ENCODE measurements at places on chromosomes 4 and X.

- DNase-seq: peak; percentile 50
These were observed 26.9 kb downstream of the ASB9 start for GRCh38 chrX:15242899-15243555.

- no peak for DNase-seq
These were observed 447.8 kb downstream of the FAT4 start for GRCh38 chr4:125762537-125762936.

GRCh38 chr4:11268149-11268548 lies 160.5 kb downstream of the HS3ST1 start:
- DNase-seq: no peak

GRCh38 chr4:95439896-95440295 lies 108.9 kb downstream of the UNC5C start:
- DNase-seq: no peak

GRCh38 chr4:110480031-110480549 lies 4.1 kb downstream of the ENPEP start:
- no peak for DNase-seq

DNA sequence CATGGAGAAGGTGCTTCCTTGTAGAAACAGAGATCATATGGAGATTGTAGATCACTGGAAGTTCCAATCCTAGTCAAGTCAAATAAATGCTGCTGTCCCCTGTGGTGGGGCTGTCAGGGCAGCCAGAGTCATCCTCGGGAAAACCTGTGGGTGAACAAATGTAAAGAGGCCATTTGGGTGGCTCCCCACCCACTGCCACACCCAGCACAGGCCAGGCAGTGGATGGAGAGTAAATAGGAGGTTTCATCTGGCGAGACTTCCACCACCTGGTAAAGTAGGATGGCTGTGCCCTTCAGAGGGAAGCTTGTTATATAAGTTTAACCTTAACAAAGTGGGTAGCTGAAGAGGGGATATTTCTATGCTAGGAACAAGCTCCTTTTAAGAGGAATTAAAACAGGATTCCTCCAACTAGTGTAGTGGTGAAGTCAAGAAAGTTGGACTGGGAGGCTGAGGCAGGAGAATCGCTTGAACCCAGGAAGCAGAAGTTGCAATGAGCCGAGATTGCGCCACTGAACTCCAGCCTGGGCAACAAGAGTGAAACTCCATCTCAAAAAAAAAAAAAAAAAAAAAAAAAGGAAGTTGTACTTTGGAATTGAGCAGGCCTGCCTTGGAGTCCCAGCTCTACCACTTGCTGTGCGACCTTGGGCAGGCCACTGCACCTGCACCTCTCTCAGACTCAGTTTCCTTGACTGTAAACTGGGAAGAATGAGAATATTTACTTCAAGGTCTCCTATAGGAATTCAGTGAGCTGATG lies 273.7 kb downstream of the PTTG2 start:
- DNase-seq: no peak

GRCh38 chr4:1788254-1788973 lies 4.7 kb upstream of the FGFR3 start:
- no peak for DNase-seq

DNA sequence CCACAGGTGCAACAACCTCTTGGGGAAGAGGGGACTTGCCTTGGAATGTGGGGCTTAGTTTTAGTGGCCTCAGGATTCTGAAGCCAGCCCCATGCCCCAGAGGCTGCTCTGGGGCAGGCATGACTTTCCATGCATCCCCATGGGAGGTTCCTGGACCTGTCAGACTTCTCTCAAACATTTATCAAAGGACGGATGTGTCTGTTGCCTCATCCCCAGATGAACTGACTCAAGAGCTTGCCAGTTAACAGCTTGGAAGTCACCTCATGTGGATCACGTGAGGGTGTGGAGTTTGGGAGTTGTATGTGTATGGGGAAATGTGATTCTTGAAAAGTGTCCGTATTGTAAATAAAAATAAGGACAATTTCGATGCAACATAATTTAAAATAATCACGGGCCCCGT lies 341.5 kb downstream of the ARHGAP10 start:
- no peak for DNase-seq

GRCh38 chrX:131677655-131678628 lies 134.1 kb downstream of the OR13H1 start:
- DNase-seq: peak; percentile 3

- DNase-seq: no peak
These were observed 349.9 kb upstream of the KLF3 start for GRCh38 chr4:38313999-38314561.

DNA sequence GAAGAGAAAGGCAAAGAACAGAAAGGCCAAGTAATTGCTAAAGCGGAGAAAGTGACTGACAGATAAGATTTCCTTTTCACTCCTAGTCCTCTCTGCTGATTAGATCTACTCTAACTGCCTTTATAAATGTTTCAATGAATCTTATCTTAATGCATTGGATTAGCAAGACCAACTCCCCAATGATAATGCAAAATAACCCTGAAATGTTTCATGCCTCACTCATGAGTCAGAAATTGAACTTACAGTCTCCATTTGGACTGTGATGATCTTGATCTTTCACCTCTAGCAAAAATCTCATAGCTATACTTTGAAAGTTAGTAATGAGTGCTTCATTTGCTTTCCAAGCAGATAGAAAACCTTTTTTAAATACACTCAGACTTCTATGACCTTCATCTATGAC lies 26.5 kb downstream of the SLC10A7 start:
- DNase-seq: no peak

- no peak for DNase-seq
These were observed 123.9 kb upstream of the PPP3CA start for GRCh38 chr4:101471201-101471600.

- no peak for DNase-seq
These were observed 868.8 kb downstream of the CCSER1 start for GRCh38 chr4:90995996-90996395.

DNA sequence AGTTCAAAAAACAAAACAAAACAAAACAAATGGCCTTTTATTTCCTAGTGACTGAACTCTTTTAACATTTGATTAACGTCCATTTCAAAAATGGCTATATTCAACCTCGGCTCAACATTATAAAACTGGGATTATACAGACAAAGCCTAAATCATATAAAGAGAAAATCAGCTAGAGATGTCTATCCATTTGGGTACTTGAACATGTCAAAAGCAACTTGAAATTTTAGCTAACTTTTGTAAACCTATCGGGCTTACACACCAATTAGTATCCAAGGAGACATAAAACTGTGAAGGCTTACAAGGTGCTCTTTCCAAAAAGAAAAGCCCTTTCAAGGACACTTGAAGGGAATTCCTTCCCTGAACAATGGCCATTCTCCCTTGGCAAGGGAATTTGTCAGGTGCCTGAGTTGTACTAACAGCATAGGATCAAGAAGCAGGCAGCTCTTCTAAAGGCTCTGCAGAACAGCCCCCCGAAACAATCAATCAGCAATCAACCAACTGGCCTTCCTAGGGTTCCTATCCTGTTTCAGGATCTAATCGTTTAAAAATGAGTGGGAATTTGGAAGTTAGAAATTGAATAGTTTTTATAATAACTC lies 633.7 kb upstream of the HTR2C start:
- DNase-seq: no peak

GRCh38 chr4:1625600-1626138 lies 58.4 kb downstream of the FAM53A start:
- no peak for DNase-seq

DNA sequence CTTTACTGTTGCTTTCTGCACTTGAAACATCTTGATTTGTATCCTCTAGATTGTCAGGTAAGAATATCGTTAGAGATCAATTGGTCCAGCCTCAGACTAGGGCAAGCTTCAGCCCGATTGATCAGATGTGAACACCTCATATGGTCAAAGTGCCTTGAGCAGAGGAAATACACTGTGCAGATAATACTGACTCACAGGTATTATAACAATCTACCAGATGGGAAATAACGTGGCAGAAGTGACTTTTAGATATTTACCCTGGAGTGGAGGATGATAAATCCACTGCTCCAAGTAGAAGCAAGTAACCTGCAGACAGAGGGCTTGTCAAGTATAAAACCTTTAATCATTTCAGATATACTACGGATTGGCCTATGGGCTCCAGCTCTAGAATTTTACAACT lies 17.9 kb downstream of the VEGFC start:
- no peak for DNase-seq

DNA sequence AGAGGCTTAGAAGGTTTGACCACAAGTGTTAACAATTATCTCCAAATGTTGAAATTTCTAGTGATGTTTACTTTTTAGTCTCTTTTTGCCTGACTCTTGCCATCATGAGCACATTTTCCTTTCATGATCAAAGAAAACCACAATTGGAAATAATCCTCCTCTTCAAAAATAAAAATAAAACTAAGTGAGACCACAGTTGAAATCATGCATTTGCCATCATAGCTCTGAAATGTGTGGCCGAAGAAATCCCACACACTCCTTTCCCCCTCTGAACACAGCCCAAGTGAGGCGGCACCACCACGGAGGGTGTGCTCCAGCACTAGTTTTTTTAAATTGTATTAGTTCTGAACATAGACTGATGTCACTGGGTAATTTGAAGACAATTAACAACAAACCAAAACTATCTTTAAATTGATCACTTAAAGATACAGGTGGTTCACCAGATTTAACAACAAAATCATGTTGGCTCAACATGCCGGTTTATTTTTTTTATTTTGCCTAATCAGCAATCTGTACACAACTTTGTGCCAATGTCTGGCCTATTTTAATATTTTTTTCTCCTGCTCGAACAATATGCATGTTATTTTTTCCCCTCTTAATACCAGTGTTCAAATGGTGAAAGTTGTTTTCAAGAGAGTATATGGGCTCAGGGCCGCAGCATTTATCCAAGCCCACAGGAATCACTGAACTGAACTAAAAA lies 17.6 kb downstream of the APBB2 start:
- no peak for DNase-seq

DNA sequence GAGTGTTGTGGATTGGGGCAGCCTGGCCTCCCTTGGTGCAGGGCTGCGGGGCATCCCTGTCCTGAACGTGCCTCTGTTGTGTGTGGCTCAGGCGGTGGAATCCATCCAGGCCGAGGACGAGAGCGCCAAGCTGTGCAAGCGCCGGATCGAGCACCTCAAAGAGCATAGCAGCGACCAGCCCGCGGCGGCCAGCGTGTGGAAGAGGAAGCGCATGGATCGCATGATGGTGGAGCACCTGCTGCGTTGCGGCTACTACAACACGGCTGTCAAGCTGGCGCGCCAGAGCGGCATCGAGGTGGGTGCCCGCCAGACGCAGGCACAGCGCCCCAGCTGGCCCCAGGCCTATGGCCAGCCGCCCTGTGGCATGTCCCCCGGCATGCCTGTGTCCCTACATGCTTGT lies 25.6 kb downstream of the MAEA start:
- no peak for DNase-seq

GRCh38 chr4:72374159-72374558 lies 194.9 kb downstream of the ADAMTS3 start:
- DNase-seq: no peak

DNA sequence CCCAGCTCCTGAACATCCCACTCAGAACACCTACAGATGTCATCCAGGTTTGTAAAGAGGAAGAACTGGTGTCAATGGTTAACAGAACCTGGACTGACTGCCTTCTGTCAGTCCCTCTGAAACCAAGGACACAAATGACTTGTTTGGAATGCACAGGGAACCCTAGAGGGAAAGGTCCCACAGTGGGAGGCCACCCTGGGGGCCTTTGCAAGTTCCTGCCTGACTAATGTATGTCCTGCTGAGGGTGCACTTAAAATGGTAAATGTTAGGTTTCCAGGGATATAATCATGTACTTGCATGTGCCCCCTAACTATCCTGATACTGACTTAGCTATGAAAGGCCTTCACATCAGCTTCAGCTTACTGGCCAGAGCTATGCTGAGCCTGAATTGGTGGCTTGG lies 15.0 kb upstream of the XAGE2 start:
- DNase-seq: no peak

DNA sequence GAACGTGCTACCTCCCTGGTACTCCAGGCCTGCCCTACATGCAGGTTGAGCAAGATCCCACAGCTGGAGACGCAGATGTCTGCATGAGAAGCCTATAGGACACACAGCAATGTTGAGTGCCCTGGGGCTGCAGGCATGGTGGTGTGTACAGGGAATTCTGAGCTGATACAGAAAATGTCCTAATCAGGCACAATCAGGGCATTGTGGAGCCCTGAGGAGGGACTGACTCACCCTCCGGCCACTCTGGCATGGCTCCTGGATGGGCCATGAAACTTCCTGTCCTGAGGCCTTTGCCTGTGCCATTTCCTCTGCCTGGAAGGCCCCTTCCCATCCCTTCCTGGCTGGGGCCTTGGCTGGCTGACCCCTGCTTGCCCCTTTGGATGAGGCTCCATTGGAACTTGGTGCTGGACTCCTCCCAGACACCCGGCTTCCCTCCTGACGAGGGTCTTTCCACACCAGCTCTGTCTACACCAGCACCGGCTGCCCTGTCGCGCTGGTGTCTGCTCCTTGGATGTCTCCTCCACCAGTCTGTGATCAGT lies 16.7 kb upstream of the AFAP1 start:
- DNase-seq: no peak

GRCh38 chr4:128718768-128719167 lies 90.7 kb upstream of the JADE1 start:
- no peak for DNase-seq

GRCh38 chrX:64230123-64230970 lies at the start of gene ASB12:
TSS of gene ASB12 (minus strand) at chrX:64230607. CDS start at chrX:64225650, 4,957 bp downstream.
- DNase-seq: no peak

- DNase-seq: no peak
These were observed 17.8 kb downstream of the JADE1 start for GRCh38 chr4:128827296-128827695.

GRCh38 chrX:26470941-26471340 lies 255.0 kb downstream of the MAGEB5 start:
- no peak for DNase-seq
